ENCODE measurements at places on chromosomes 5 and 9.
A peak's percentile ranks its signal among the peaks of the same experiment; 100 is the strongest.

DNA sequence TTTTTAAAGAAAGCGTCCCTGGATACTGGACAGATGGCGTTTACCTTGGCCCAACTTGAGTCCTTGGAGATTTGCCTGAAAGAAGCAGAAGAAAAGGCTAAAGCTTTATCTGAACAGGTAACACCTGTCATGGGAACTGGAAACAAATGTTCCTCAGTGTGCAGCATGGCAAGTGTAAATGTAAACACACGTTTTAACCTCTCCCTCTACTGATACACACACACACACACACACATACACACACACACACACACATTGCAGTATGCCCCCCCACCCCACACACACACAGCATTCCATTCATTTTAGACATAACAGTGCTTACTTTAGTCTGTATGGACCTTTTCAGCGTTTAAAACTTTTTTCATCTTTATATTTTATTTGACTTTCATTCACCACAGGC is 51.1 kb downstream of the CCDC192 start:
- no peak for DNase-seq

GRCh38 chr9:70031141-70031545 is 12.5 kb upstream of the MAMDC2 start:
- no peak for DNase-seq

DNA sequence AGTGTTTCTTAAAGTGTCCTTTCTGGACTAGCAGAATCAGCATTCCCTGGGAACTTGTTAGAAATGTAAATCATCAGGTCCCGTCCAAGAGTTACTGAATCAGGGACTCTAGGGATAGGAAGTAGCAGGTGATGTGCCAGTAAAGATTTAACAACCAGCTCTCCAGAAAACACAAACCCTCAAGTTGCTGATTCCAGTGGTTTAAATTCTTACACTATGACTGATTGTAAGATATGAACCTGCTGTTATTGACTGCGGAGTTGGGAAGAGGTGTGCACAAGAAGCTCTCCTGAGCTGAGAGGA is 39.1 kb upstream of the BASP1 start:
- DNase-seq, result no peak

GRCh38 chr9:27726244-27727081 is 153.2 kb upstream of the C9orf72 start:
- DNase-seq, result peak; percentile 54

DNA sequence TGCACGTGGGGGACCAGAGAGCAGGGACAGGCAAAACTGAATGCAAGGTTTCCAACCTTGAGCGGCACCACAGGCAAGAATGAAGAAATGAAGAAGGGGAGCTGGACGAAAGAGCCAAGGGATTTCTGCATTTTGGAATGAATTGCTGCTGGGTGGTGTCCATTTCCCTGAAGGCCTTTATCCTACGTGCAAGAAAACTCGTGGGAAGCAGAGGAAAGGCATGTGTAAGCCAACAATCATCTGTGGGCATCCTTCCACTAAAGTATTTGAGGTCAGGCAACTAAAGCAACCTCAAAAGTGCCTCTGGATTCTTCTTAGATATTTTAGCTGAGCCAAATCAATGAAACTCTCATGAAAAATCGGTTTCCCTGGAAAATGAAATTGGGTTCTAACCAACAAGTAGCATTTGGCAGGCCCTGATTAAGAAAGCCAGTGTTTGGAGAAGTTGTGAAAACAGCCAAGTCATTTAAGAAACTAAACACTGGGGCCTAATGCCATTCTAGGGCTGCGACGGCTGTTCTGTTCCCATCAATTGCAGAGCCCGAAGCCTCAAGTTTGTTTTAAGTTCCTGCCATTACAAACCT is 4.7 kb upstream of the TGFBI start:
- DNase-seq, result no peak

GRCh38 chr5:138981586-138981985 is 106.5 kb upstream of the LRRTM2 start:
- DNase-seq, result no peak

DNA sequence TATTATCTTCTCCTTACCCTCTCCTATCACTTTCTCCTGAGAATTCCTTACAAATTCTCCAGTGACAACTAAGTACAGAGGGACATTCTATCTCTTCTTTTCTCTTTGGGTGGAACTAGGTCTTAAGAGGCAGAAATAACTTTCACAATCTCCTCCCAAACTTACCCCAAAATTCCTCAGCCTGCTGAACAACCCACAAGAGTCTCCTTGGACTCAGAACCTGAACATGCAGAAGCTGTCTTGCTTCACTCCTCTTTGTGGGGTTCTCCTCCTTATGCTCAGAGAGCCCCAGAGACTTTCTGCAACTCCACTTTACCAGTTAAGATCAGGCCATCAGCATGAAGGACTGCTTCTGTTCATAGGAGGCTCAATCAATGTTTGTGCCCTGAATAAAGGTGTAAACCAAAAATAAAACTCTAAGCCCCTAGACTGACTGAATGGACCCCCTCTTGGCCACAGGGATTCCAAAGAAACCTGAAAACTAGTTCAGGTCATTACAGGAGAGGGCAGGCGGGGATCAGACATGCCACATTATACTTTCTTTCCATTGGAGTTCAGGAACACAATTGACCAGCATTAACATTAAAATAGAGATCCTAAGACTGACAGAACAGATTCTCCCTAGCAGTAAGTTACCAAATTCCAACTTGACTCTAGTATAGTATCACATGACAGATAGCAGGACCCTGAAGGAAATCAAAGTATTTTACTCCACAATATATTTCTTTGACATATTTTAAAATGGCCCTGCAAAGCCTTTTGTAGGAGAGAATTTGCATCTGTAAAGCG is 179.7 kb upstream of the FBXL17 start:
- no peak for DNase-seq

DNA sequence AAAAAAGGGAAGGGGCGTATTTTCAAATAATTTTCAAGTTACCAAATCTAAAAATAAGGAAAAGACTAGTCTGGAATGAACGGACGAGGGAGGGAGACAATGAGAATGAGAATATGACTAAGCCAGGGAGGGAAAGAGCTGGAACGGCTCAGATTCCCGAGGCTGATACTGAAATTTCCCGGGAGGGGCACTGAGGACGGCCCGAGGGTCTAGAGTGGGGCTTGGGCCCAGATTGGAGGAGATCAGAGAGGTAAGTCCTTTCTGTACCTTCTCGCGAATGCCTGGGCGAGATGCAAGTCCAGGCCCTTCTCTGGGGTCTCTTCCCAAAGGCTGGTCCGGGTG is 3.4 kb upstream of the CCIN start:
- no peak for DNase-seq

DNA sequence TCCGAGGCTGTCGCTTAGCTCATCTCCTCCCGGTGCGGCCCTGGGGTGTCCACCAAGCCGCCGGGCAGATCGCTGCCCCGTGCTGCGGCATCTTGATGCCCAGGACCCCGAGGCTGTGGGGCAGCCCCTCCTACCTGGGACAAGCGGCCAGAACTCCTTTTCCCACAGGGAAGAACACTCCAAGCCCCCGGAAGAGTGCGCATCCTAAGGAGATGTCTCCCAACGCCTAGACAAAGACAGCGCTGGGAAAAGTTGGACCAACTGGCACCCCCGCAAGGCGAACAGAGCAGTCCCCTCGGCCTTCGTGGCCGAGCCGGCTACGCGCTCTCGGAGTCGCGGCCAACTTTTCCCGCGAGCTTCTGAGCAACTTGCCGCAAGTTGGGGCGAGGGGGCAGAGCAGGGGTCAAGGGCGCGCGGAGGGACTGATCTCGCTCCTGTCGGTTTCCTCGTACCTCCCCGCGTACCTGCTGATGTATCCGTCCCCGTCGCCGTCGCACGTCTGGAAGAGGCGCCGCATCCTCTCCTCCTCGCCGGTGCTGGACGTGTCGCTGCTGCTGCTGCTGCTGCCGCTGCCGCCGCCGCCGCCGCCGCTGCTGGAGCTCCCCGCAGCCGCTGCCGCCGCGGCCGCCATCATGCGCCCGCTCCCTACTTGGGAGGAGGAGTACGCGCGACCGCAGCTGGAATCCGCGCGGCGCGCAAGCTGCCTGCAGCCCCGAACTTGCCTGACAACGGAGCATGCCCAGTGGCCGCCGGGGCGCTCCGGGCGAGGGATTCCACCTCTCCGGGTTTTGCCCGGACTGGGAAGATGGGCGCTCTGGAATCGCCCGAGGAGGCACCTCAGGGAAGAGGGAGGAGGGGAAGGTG is at the start of gene MCC:
Gene MCC, minus strand, starts transcription at position 673 of the 864 bp plus-strand sequence.
- DNase-seq, result peak; percentile 85

DNA sequence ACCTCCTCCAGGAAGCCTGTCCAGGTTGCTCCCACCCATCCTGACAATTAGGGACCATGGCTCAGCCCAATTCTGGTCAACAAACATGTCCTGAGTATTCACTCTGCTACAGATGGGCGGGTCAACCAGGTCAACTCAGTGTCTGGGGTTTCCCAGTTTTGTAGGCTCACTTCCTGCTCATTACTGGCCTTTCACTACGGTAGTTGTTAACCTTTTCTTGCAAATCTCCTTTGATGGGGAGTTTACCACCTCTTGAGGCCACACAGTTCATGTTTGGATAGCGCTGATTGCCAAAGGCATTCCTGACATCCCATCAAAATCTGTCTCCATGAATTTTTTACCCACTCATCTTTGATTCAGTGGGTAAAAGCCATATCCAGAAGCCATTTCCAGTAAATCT is 13.8 kb downstream of the TMEM8B start:
- no peak for DNase-seq

DNA sequence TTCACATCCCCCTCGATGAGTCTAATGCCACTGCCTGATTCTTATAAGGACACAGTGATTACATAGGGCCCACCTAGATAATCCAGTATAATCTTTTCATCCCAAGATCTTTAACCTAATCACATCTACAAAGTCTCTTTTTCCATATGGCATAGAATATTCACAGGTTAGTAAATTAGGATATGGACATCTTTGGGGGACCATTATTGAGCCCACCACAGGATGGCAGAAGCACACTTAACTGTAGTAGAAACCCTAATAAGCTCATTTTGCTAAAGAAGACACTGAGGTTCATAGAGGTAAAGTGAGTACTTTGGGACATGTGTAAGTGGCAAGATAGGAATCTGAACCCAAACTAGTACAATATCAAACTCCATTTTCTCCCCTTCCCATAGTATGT is 38.9 kb downstream of the ASTN2 start:
- no peak for DNase-seq

- DNase-seq, result peak; percentile 13
Measured at GRCh38 chr5:34915856-34916192, 313 bp downstream of the BRIX1 start.

GRCh38 chr5:129664336-129664937 is 83.5 kb upstream of the MINAR2 start:
- DNase-seq, result peak; percentile 51

DNA sequence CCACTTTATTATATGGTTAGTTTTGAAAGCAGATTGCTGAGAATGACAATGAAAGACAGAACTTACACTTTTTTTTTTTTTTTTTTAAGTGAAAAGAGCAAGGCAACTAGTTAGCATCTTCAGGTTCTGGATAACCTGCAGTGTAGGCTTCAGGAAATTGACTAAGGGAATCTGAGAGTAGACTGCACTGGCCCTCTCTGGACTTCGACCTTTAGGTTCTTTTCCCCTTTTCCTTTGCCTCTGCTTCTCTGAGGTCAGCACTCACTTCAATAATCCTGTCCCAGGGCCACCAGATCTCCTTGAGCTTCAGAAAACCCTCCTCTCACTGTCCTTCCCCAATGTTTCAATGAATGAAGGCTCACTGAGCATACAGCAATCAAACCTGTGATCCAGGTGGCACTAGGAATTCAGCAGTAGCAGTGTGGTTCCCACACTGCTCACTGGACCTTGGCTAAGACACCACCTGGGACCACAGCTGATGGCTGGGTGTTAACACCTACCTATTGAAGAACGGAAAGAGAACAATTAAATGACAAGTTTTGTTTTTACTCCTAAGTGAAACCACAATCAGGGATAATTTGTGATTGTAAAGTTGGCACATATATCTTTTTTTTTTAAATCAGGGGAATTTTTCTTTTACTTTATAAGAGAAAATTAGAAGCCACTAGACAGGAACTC is 85.8 kb upstream of the IL6ST start:
- DNase-seq, result no peak

GRCh38 chr9:27367175-27367798 is 70.3 kb upstream of the EQTN start:
- no peak for DNase-seq

- DNase-seq, result no peak
Measured at GRCh38 chr9:114613087-114613486, 2.0 kb downstream of the TMEM268 start.

- peak; percentile 65 for DNase-seq
Measured at GRCh38 chr5:20572614-20573013, 584.6 kb upstream of the CDH18 start.

GRCh38 chr9:7977586-7977985 is 178.0 kb upstream of the DMAC1 start:
- DNase-seq, result no peak

DNA sequence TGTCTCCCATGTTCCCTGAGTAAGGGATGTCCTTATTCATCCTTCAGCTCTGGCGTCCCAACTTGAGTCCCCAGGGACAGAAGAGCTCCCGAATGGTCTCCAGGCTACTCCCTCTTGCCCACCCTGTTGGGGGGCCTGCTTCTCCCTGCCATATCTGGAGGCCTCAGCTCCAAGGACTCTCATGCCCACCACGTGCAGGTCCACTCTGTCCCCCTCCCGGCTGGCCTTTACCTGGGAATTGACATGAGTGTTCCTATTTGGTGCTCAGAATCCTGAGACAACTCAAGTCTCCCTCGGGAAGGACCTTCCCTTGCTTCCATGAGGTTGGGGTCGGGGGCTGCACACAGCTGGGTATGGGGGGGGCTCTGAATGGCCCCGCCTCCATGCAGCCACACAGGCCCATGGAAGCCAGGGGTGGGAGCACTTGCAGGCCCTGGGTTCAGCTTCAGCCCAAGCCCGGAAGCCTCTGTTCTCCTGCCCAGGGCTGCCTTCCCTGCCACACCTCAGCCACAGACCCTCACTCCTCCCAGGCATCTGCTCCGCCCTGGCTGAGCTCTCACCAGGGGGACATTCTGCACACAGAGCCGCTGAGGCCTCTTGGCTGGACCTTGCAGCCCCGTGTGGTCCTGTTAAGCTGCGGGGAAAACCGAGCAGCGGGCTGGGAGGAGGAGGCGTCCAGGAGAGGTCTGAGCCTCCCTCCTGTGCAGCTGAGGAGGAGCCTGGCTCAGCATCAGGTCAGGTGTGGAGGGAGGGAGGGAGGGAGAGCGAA is 121.9 kb downstream of the PHF2 start:
- DNase-seq, result no peak

DNA sequence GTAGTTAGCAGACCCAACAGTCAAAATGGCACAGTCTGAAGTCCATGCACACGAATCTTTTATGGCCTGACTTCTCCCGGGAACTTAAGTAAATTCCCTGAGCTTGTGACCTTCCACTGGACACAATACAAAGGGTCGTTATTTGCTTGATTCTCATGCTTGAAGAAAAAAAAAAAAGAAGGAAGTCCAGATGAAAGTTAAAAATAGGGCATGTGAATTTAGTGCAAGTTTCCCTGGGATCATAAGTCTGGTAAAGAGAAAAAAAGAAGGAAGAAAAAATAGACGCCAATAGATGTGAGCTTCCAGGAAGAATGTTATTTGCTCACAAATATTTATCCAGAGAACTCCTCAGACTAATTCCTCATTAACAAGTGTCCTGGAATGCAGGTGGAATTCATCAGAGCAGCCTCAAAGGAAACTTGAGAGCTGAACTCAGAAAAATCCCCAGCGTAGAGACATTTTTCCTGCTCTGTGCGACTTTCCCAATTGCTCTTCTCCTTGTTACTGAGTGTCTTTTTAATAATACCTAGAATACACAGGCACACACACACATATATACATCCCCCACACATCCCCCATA is 616.3 kb downstream of the EBF1 start:
- DNase-seq, result no peak

- no peak for DNase-seq
Measured at GRCh38 chr5:75088648-75089047, 36.3 kb upstream of the GCNT4 start.

- DNase-seq, result no peak
Measured at GRCh38 chr5:124551939-124552279, 194.5 kb downstream of the ZNF608 start.

Data from ACHN (cell line).